Spinal cord (tissue), 10 donors: ENCODE measurements at places on chromosomes 6 and 20. TPM values are rescaled to one million over a fixed set of nuclear protein-coding genes. Genes with fewer than 3 reads are reported as not detected.
A peak's percentile ranks its signal among the peaks of the same experiment; 100 is the strongest.

GRCh38 chr6:45533386-45533785 lies 155.7 kb upstream of the SUPT3H start:
- H3K36me3 ChIP-seq: no peaks in the 10 kb centered on the region
- DNase-seq: no peak
- no peaks in the 10 kb centered on the region for H3K4me1 ChIP-seq
- no peak overlapping the region for H3K27ac ChIP-seq
- H3K4me3 ChIP-seq: no peak overlapping the region
- H3K27me3 ChIP-seq: no peaks in the 10 kb centered on the region

DNA sequence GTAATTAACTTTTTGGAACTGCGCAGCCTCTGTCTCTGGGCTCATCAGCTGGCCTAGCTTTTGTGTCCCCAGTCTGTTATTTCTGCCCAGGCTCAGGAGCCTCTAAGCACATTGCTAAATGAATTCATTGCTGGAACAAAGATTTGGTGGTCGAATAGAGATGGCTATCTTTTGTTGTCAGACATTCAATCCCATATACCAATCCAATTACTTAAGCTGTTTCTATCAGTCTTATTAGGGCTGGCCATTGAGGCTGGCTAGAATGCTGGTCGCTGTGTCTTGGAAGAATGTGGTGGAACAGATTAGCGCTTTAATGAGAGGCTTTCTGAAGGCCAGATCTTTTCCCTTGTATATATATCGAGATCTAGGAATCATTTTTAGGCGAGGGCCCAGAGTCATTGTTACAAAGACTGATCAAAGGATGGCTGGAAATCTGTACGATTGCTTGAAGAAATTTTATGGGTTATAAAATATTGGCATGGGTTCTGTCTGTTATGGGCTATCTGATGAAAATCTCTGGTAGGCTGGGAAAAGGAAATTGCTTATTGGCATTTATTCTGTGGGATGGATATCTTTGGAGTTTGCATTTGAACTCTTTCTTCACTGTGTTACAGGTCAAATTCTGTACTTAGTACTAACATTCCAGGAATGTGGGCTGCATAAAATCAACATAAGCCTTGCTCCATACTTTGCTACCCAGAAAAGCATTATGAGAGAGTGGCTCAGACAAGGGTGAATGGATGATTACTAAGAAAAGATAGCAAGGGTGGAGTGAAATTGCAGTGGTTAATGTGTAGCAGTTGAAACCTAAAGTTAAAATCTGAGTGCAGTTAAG lies 34.8 kb upstream of the JAG1 start:
- H3K27me3 ChIP-seq: no peaks in the 10 kb centered on the region
- no peaks in the 10 kb centered on the region for H3K4me1 ChIP-seq
- no peak overlapping the region for H3K27ac ChIP-seq
- no peaks in the 10 kb centered on the region for H3K36me3 ChIP-seq

DNA sequence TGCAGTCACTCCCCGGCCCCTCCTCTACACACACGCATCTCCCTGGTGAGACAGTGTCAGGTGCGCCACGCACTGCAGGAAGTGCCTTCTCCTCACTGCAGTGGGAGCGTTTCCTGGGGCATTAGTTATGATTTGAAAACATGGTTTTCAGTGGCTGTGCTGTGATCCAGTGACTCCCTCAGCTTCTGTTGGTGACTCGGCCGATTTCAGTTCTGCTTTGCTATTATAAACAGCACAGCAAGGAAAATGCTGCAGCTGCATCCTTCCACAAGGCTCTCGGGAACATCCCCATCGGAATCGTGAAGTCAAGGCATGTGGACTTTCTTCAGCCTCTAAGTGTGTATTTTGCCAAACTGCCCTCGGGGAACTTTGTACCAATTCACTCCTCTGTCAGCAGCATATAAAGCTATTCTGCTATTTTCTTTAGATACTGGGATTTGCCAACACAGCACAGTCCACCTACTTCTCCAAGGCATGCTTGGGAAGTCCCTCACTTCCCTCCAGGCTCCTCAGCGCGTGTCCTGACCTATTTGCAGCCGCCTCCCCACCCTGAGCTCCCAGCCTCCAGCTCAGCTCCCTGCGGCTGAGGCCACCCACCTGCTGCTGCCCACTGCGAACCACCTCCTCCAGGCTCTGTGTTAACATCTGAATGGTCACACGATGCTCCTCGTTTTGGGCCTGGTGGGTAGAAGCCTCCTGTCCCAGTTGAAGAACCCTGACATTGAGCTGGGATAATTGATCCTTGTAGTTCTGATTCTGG lies 54.5 kb downstream of the GINS1 start:
- no peak for DNase-seq
- no peak overlapping the region for H3K4me3 ChIP-seq
- H3K36me3 ChIP-seq: peaks cover 94% of the 10 kb centered on the region
- H3K4me1 ChIP-seq: peaks cover 3% of the 10 kb centered on the region
- H3K27ac ChIP-seq: no peak overlapping the region
- H3K27me3 ChIP-seq: no peaks in the 10 kb centered on the region

GRCh38 chr6:21213492-21213891 lies 380.1 kb upstream of the SOX4 start:
- DNase-seq: no peak
- no peak overlapping the region for H3K27ac ChIP-seq
- no peaks in the 10 kb centered on the region for H3K36me3 ChIP-seq
- H3K4me1 ChIP-seq: no peaks in the 10 kb centered on the region

JPH2 gene
- 1.7 TPM for total RNA-seq

- H3K36me3 ChIP-seq: no peaks in the 10 kb centered on the region
- H3K27me3 ChIP-seq: no peaks in the 10 kb centered on the region
- H3K4me1 ChIP-seq: no peaks in the 10 kb centered on the region
- H3K27ac ChIP-seq: no peak overlapping the region
- H3K4me3 ChIP-seq: no peak overlapping the region
These were observed 860.8 kb upstream of the MAP3K7 start for GRCh38 chr6:91447530-91448254.

C20orf144 gene
- not detected for total RNA-seq

TMC2 gene
- 0.94 TPM for total RNA-seq

DNA sequence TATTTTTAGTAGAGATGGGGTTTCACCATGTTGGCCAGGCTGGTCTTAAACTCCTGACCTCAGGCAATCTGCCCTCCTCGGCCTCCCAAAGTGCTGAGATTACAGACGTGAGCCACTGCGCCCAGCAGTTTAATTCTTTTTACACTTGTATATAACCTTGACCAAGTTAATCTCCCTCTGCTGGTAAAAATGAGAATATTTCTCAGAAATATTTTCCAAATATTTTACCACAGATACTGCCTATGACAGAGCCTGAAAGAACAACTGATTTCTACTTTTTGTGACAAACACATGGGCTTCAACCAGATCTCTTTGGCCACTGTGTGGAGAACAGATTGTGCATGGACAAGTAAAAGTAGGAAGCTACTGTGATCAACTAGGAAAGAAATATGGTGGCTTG lies 21.2 kb upstream of the NHSL1 start:
- no peaks in the 10 kb centered on the region for H3K36me3 ChIP-seq
- H3K27ac ChIP-seq: no peak overlapping the region
- peaks cover 8% of the 10 kb centered on the region for H3K4me1 ChIP-seq
- peak; percentile 59 for DNase-seq

DNA sequence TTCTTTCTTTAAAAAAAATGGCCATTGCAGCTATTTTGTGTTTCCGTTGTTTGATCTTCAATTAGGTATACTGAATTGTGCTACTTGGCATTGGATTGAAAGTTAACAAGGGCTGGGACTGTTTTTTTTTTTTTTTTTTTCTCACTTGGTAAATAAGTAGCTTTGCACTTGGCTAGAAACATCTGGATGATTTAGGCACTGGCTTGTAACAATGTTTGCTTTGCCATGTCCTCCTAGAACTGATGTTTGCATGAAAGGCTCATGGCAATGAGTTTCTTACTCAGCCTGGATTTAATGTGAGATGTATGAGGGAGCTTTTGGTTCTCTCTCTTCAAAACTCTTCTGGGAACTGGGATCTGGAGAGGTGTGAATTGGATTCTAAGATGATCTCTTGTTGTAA lies 414.1 kb downstream of the CDH26 start:
- H3K27ac ChIP-seq: no peak overlapping the region
- no peak overlapping the region for H3K4me3 ChIP-seq
- DNase-seq: no peak
- peaks cover 7% of the 10 kb centered on the region for H3K4me1 ChIP-seq

GRCh38 chr6:19836799-19837510 lies at the start of gene ID4:
TSS of gene ID4 (plus strand) at chr6:19837370. CDS start at chr6:19837755, 385 bp downstream.
- H3K4me1 ChIP-seq: peaks cover 4% of the 10 kb centered on the region
- H3K4me3 ChIP-seq: peak within 1 kb of the TSS; percentile 78
- peak within 1 kb of the TSS; percentile 97 for H3K27ac ChIP-seq

COL9A1 gene
- 8.1 TPM for total RNA-seq

DNA sequence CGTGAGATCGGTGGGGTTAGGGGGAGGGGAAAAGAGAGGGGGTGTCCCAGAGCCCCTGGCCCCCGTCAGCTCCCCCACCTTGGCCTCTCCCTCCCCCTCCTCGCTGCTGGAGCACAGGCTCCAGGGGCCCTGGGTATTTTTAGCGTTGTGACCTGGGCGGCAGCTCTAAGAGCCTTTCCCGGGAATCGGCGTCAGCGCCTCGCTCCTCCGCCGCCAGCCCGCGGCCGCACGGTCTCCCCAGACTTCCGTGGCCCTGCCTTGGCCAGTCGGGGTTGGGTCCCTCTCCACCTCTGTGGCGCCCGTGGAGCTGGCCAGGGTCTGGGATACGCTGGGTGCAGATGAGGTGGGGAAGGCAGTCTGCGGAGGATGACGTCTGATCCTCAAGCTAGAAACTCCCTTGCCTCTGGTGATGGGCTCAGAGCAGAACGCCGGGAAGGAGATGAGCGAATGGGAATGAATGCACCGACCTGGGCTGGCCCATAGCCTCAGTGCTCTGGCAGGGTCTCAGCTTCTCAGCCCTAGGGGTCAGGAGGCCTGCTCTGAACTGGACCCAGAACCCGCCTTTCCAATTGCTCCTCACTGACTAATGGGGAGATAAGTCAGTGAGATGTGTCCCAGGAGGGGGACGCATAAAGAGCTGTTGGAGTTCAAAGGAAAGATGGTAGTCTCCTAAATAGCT lies 883 bp upstream of the DBNDD2 start:
- H3K4me3 ChIP-seq: peak overlapping the region; percentile 68
- no peak for DNase-seq
- H3K27ac ChIP-seq: peak overlapping the region; percentile 36
- H3K27me3 ChIP-seq: no peaks in the 10 kb centered on the region

DNA sequence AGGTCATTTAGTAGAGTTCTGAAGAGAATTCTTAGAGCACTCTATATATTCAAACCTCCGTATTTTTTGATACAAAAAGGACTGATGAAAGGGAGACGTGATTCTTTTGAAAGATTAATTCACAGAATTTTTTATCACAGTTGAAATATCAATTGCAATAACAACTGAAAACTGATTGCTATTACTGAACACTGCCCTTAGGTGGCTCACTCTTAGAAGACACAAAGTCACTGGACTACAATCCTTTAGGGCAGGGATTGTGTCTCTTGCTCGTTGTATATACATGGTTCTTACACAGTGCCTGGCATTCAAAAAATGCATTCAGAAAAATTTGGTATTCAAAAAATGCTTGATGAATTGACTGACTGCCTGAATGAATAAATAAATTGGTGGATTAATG lies 17.1 kb upstream of the CALHM6 start:
- H3K4me1 ChIP-seq: no peaks in the 10 kb centered on the region
- H3K27ac ChIP-seq: no peak overlapping the region
- no peak for DNase-seq
- no peak overlapping the region for H3K4me3 ChIP-seq
- no peaks in the 10 kb centered on the region for H3K27me3 ChIP-seq

GRCh38 chr20:7505835-7506221 lies 434.4 kb downstream of the HAO1 start:
- no peaks in the 10 kb centered on the region for H3K27me3 ChIP-seq
- H3K36me3 ChIP-seq: no peaks in the 10 kb centered on the region
- H3K4me3 ChIP-seq: no peak overlapping the region
- DNase-seq: no peak
- H3K27ac ChIP-seq: no peak overlapping the region

PSORS1C1 gene
- 0.99 TPM for total RNA-seq

DNA sequence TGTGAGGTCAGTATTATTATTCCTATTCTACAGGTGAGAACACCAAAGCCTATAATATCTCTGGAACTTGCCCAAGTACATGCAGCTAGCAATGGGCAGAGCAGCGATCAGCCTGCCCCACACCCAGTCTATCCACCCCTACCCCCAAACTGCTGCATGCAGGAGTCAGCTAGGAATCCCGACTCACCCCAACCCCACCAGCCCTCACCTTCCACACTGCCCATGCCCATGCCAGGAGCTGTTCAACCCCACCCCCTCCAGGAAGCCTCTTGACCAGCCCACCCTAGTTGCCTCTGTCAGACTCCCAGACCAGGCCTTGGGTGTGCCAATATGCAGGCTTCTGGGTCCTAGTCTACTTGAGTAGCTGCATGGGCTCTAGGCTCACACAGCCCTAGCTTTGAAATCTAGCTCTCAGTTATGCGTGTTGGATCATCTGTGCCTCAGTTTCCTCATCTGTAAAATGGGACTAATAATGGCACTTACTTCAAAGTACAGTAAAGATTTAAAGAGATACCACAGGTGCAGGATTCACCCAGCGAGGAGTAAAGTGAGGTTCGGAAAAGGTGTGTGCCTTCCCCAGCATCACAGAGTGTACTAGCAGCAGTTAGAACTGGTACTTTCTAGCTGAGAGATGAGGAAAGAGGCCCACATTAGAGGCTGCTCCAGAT lies 173.2 kb downstream of the VEGFA start:
- no peak overlapping the region for H3K27ac ChIP-seq
- H3K36me3 ChIP-seq: no peaks in the 10 kb centered on the region
- DNase-seq: no peak
- peaks cover 6% of the 10 kb centered on the region for H3K4me1 ChIP-seq
- H3K27me3 ChIP-seq: no peaks in the 10 kb centered on the region

DNA sequence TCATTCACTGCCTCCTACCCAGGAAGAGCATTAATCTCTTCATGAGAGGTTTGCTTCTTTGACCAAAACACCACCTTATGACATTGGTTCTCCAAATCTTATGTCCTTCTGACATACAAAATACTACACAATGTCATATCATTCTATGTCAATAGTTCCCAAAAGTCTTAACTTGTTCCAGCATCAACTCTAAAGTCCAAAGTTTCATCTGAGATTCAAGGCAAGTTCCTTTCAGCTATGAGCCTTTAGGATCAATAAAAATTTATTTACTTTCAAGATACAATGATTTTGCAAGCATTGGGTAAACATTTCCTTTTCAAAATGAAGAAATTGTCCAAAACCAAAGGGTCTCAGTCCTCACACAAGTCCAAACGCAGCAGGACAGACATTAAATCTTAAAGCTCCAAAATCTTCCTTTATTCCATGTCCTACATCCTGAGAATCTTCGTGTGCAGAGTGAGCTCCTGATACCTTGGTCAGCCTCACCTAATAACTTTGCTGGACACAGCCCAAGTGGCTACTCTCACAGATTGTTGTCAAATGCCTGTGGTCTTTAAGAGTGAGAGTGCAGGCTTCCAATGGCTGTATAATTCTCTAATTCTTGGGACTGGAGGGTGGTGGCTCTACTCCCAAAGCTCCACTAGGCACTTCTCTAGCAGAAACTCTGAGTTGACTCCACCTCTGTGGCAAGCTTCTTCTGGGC lies 1668.2 kb downstream of the HACE1 start:
- H3K36me3 ChIP-seq: no peaks in the 10 kb centered on the region
- no peak overlapping the region for H3K27ac ChIP-seq
- no peaks in the 10 kb centered on the region for H3K27me3 ChIP-seq
- no peak overlapping the region for H3K4me3 ChIP-seq
